Amniotic stem cell (primary cell): ENCODE measurements at places on chromosomes 1 and 21.
A peak's percentile ranks its signal among the peaks of the same experiment; 100 is the strongest.

GRCh38 chr1:232983817-232984567 is 33.6 kb downstream of the NTPCR start:
- DNase-seq, result no peak

GRCh38 chr1:184759112-184759511 is 4.5 kb upstream of the EDEM3 start:
- no peak for DNase-seq

GRCh38 chr1:115274467-115274866 is 63.6 kb downstream of the NGF start:
- DNase-seq, result no peak

GRCh38 chr1:48644905-48645605 is 131.6 kb downstream of the BEND5 start:
- no peak for DNase-seq

- no peak for DNase-seq
Observed at GRCh38 chr1:9822897-9823692, 670 bp downstream of the CLSTN1 start.

DNA sequence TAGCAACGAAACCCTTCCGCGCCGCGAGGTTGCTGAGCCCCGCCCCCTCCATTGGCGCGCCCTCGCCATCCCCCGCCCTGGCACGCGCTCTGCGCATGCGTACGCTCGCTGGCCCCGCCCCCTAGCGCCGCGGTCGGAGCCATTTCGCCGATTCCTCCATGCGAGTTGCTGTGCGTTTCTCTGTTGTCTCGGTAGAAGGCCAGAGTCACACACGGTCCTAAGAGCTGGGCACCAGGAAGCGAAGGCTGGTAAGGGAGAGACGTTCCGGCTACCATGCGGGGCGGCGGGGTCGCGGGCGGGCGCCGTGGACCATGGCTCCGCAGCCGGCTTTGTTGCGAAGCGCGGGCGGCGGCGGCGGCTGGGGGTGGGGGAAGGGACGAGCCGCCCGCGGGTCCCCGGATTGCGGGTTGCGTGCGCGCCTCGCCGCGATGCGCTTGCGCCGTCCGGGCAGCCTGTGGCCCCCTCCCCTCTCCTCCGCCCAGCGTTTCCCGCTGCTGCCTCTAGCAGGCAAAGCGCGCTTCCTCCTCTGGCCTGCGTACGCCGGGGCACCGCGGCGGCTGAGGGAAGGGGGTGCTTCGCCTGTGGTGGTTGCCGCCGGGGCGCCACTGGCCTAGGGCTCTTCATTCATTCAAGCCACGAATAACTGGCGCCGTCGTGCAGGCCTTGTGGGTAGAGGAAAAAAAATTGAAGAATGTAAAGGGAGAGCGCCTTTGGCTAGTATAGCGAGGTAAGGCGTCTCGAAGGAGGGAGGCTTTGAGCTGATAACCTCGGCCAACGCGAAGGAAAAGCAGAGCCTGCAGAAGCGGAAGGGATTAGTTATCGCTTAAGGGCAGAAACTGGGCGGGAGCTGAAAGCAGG is at the start of gene DHX9:
Gene DHX9 (plus strand): TSS at position 139 of the 858 bp plus-strand sequence. CDS start 3,220 bp downstream, outside the sequence.
- DNase-seq, result peak; percentile 77

DNA sequence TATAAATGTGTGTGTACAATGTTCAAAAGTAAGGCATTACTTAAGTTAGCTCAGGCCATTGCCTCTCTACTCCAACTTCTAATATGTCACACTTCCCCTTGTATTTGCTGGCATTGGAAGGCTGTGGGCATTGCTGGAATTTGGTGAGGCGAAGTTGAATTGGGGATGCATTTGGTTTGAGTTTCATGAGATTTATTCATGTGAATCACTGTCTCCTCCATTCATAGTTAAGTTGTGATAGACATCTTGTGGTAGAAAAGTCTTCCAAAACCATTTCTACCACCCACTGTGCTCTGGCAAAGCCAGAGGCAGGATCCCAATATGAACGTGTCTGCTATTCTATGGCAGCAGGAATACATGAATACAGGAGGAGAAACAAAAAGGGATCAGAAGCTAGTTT is 397.8 kb upstream of the USP24 start:
- DNase-seq, result no peak

DNA sequence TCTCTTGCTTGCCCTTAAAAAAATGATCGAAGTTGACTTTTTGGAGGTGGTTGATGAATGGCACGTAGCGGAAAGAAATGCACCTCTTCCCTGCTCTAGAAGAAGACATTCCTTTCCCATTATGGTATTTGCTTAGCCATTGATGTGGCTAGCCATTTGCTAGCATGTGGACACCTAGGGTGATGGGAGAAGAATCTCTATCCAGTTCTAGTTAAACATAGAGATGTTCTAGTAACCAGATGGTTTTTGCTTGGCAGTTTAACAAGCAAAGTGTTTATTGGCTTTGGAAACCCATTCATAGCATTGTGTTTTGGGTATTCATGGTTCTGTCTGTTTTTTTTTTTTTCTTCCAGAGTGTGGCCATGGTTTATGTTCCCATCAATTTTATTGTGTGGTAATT is 78.9 kb downstream of the KCNJ6 start:
- no peak for DNase-seq

DNA sequence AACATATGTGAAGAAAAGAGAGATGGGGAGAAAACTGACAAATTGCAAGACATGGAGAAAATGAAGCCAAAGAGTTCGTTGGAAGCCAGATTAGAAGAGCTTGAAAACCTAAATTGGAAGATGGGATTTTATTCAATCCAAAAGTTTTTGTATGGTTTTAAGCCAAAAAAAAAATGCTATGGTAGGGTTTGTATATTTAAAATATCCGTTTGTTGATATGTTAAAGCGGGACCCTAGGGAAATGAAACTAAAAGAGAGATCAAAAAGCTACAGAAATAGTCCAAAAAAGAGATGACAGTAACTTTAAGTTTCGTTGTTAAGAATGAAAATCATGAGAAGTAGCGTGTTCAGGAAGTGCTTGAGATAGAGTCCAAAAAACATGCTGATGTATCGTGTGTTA is 617.7 kb upstream of the ADGRL2 start:
- no peak for DNase-seq

DNA sequence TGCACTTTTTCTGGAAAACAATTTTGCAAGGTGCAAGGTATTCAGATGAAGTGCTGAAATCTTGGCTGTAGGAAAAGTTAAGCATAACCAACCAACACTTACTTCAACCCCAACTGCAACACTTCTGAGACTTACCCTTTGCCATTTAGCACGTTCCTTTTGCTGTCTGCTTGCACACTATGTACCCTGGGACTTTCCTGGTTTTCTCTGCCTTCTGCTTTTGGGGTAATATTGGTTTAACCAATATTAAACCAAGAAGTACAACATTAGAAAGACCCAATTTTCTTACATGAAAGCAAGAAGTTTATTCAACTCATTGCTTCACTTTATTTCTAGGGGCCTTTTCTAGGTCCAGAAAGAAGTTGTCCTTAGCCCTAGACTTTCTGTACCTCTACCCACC is 193.0 kb downstream of the HLX start:
- DNase-seq, result no peak

DNA sequence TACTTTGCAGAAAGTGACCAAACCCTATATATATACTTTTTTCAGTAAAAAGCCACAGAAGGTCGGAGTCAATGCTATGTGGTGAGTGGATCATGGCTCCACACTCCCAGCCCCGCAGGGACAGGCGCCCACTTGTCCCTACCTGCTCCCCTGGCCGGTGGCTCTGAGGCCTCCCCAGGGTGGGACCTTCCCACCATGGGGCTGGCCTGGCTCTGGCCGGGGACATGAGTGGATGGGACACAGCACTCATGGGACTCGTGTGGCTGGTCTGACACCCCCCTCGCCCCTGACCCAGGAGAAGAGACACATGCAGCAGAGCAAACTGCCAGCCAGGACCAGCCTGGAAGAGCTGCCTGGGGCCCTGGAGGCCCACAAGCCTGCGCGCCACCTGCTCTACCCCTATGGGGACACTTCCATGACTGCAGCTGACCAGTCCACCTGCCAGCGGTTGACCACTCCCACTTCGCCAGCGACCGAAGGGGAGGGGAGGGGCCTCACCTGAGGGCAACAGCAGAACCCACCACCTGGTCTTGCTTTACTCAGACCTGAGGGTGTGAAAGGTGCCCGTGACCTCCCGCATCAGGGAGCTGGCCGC is 2.2 kb downstream of the SPATC1L start:
- no peak for DNase-seq

DNA sequence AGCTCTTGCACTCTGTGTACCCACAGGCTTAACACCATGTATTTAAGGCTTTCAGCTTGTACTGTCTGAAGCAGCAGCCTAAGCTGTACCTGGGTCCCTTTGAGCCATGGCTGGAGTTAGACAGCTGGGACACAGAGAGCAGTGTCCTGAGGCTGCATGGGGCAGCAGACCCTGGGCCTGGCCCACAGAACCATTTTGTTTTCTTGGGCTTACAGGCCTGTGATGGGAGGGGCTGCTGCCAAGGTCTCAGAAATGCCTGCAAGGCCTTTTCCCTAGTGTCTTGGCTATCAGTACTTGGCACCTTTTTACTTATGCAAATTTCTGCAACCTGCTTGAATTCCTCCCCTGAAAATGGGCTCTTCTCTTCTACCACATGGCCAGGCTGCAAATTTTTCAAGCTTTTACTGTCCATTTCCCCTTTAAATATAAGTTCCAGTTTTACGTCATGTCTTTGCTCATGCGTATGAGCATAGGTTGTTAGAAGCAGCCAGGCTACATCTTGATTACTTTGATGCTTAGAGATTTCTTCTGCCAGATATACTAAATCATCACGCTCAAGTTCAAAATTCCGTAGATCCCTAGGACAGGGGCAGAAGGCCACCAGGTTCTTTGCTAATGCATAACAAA is 143.9 kb downstream of the CLEC20A start:
- DNase-seq, result no peak

GRCh38 chr1:221841251-221841982 is 99.5 kb upstream of the DUSP10 start:
- no peak for DNase-seq

DNA sequence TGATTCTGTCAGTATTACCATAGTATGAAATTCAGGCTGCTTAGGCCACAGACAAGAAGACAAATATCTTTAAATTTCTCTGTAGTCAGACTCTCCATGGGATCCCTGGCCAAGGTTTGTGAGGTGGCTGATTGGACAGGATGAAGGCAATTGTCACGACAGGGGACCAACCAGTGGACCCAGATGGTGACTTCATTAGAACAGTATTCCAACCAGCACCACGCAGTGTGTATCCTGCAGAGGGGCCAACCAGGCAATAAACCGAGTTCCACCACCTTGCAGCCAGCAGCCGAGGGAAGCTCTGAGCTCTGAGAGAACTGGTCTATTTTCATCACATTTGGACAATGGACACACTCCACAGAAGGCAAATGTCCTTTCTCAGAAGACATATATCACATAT is 16.1 kb downstream of the DSCAM start:
- DNase-seq, result no peak

DNA sequence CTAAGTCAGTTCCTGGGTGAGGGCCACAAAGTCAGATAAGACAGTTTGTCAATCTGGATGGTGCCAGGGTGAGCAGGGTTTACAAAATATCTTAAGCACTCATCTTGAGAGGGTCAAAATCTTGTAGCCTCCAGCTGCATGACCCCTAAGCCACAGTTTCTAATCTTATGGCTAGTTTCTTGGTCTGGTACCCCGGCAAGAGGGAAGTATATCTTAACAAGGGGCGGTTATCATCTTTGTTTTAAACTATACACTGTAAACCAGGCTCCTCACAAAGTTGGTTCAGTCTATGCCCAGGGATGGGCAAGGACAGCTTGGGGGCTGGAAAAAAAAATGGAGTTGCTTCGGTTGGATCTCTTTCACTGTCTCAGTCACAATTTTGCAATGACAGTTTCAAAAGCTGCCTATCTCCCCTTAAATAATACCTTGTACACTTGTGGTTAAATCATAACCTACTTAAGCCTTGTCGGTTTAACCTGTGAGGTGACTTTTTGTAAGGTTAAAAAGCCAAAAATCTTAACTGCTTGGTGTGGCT is 7.8 kb upstream of the CD46 start:
- DNase-seq, result no peak

- no peak for DNase-seq
Observed at GRCh38 chr1:55592122-55592521, 377.0 kb upstream of the USP24 start.

DNA sequence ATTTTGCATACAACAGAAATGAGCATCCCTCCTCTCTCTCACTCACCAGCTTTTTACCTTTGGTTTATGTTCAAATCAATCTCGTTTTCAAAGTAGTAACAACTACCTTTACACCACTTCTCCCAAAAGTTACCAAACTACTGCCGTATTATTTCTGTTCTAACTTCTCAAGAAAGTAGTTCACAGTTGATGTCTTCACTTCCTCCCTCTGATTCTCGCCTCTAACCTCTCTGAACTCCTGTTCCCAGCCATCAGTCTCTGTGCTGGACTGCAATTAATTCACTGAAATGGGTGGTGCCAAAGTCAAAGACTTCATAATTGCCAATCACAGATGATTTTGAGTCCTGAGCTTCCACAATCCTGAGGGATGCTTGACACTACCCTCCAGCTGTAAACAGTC is 54.0 kb downstream of the ZNF281 start:
- no peak for DNase-seq

DNA sequence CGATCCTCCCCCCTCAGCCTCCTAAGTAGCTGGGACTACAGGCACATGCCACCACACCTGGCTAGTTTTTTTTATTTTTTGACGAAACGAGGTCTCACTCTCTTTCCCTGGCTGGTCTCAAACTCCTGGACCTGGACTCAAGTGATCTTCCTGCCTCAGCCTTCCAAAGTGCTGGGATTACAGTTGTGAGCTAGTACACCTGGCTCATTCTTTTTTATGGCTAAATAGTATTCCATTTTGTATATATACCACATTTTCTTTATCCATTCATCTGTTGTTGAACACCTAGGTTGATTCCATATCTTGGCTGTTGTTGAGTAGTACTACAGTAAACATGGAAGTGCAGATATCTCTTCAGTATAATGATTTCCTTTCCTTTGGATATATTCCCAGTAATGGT is 62.3 kb upstream of the RCC1 start:
- no peak for DNase-seq

DNA sequence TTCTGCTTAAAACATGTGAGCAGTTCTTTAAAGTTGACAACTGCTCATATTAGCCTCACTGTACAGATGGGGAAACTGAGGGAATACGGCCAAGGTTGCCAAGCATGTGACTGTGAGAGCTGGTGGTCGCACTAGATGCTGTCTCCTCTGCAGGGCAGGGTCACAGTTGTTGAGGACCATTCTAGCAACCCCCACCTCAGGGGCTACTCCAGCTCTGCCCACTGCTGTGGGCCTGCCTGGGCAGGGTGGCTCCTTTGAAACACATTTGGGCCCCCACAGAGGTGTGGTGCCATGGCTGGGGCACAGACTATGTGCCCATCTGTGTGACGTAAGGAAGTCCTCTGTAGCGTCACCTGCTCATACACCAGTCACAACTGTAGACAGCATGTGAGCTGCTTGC is 779 bp downstream of the THEM5 start:
- DNase-seq, result no peak
